ENCODE measurements at places on chromosomes 16 and 17. TPM values are rescaled to one million over a fixed set of nuclear protein-coding genes. Genes with fewer than 3 reads are reported as not detected.

SRL gene
- total RNA-seq, result 0.15 TPM

DNA sequence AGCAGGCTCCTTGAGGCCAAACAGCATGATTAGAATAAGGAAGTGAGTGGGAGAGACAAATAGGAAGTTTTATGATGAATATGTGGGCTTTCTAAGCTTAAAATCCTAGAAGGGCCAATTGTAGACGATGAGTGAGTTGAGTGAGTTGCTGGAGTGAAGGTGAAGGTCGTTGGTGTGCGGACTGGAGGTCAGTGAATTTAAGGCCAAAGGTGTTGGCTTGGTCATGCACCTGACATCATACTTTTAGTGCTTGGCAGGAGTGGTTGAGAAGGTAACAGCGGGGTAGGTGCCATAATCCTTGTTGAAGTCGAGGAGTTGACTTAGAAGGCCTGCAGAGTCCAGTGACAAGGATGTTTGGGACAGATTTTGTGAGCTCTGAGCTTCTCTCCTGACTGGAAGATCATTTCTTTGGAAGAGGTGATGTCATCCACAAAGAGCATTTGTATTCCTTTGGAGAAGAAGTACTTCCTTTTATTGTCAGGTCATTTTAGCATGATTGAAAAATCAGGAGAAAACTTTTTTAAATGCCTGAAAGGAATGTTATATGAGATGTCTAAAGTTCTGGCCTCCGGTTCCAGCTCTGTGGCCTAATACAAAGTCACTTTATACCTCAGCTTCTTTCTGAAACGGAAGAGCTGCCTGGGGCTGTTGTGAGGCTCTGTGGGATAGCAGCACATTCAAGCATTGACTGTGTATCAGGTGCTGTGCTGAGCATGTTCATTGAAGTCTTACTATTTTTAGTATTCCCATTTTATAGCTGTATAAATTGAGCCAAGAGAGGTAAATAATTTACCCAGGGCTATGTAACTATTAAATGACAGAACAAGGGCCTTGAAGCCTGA is 53.6 kb upstream of the TBX2 start:
- no peak for DNase-seq

DNA sequence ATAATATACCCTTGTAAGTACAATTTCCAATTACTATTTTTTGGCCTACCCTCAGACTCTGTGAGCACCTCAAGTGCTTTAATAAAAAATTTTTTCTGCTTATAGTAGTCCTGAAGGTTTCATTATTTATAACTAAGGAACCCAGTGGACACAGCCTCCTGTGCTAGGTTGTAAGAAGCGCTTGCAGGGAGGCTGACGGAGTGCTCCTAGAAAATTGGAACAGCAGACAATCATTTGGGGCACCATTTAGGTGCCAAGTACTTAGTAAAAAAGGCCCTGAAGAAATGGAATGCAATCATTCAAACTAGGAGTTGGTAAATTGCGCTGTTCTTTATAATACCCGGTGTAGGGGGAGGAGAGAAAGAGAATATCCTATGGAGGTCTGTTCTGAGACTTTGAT is 19.8 kb downstream of the CA10 start:
- DNase-seq, result no peak

GRCh38 chr16:65745201-65745708 is 621.2 kb upstream of the CDH5 start:
- DNase-seq, result no peak

DNA sequence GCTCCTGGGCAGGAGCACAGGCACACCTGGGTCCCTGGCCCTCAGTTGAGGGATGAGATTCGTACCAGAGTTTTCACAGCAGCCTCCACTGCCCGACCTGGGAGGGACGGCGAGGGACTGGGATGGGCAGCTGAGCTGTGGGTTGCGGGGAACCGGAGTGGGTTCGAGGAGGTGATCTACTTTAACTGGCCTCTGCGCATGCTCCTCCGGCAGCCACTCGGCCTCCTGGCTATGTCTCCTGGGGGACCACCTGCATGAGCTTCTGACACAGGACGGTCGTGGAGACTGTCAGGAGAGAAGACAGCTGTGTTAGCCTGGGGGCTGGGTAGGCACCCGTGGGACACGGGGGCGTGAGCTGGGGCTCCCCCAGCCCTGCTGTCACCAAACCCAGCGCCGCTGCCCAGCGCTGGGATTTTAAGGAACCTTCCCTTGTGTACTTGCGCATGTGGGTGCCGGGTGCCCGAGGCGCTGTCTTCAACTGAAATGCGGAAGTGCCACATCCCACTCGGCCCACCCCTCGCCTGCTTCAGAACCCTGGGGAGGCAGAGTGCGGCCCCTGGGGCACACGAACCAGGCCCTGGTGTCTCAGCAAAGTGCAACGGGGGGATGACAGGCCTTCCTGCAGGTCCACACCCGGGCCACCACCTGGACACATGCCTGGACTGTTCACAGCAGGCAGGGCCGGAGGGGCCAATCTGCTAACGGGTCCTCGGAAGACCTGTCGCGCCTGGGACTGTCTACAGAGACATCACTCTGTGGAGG is 36.4 kb downstream of the SLC7A5 start:
- DNase-seq, result no peak

IRX3 gene
- 1.4 TPM for total RNA-seq
